ENCODE measurements at places on chromosomes 3 and 15.
A peak's percentile ranks its signal among the peaks of the same experiment; 100 is the strongest.

- peak; percentile 69 for DNase-seq
These were observed 148.6 kb upstream of the NR2F2 start for GRCh38 chr15:96181873-96182301.

GRCh38 chr3:126415661-126416591 lies 21.2 kb downstream of the CFAP100 start:
- no peak for DNase-seq

- peak; percentile 49 for DNase-seq
These were observed at the start of gene UCN2 for GRCh38 chr3:48563382-48563918. UCN2 (minus strand) TSS chr3:48563781; CDS start chr3:48563124, 657 bp downstream.

DNA sequence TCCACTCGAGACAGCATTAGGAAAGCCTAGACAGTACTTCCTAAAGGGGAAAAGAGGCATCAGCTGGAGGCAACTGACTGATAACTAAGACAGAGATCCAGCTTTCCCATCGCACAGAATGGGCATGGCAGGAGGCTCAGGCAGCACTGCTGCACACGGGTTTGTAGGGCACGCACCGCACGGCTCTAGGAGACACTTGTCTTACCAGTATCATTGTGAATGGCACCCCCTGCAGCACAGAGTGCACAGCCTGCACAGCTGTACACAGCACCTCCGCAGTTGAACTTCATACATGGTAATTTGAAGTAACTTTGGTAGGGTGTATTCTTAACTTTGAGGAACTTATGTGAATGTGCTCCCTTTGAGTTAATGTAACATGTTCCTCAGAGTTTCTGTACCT lies 281.6 kb downstream of the PLCL2 start:
- DNase-seq = no peak

DNA sequence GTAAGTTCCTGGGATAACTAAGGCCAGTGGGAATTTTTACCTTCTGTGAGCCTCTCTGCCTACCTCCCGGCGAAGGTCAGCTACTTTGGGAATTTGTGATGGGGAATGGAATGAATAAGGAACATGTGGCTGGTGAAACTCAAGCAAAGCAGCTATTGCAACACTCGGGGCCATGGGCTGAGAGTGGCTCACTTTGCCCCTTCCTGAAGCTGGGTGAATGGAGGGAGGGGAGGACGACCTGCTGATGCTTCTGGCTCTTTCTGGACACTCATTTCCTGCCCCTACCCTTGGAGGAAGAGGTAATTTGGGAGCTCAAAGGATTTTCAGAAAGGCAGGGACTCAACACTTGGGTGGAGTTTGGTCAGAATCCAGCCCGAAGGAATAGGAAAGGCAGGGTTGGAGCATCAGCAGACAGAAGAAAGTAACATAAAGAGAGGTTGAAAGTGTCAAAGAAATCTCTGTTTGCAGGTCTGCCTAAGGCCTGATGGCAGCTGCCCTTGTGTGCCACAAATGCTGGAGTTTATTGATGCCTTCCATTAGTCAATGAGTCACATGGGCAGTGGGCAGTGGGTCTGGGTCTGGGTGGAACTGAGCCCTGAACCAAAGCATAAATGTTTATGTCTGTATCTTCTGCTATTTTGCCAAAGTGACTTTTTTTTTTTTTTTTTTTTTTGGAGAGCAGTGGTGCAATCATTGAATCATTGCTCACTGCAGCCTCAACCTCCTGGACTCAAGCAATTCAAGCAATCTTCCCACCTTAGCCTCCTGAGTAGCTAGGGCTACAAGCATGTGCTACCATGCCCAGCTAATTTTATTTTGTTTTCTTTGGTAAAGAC lies 12.4 kb downstream of the LAMP3 start:
- no peak for DNase-seq

DNA sequence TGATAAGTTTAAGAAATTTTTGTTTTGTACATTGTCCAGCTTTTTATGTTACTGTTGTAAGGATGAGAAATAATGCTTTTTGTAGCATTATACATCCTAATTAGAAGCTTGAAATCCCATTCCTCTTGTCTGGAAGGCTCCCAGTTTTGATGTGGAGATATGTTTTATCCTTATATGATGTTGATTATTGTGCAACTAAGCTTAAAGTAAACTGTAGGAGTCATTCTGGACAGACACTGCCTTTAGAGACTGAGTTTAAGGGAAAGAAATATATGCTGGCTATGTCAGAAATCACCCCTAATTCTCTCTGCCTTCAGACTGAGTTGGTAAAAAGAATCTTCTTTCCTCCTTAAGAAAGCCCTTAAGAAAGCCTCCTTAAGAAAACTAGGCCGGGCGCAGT lies 670.4 kb downstream of the ZPLD1 start:
- DNase-seq = no peak

GRCh38 chr3:176974279-176974678 lies 223.0 kb downstream of the TBL1XR1 start:
- DNase-seq = no peak

DNA sequence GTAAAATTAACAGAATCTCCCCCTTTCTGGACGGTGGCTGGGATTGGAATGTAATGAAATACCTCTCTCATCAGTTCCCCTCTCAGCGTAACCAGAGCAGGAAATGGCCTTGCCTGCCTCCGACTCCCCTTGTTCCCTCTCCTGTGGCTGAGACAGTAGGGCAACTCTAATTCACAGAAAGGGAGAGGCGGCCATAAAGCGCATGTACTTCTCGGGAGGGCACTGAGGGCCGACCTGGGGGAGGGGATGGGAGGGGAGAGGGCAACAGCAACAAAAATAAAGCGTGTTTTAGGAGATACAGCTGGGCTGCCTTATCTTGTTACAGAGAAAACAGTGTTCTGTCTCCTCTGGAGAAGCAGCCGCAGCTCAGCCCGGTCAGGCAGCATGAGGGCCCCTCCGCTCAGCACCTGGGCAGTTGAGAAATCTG lies 783.3 kb upstream of the ARRDC4 start:
- DNase-seq = peak; percentile 4

- no peak for DNase-seq
These were observed at the start of gene PAQR9 for GRCh38 chr3:142963516-142964448. PAQR9 (minus strand) TSS chr3:142963674; CDS start chr3:142963336, 338 bp downstream.

DNA sequence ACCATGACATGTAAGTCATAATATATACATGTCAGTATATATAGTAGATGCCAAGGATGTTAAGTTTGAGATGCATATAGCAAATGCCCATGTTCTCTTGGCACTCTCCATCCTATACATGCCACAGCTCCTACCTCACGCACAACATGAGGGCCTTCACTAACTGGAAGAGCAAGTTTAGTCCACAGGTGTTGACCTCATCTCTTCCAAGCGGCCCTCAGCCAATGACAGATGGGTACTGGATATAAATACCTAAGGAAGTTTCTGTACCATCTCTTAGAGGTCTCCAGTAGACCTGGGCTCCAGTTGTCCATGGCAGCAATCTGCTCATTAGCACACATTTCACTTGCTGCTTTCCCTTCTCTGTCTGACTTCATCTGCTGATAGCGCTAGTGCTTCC lies 43.3 kb upstream of the CMC1 start:
- DNase-seq = no peak

DNA sequence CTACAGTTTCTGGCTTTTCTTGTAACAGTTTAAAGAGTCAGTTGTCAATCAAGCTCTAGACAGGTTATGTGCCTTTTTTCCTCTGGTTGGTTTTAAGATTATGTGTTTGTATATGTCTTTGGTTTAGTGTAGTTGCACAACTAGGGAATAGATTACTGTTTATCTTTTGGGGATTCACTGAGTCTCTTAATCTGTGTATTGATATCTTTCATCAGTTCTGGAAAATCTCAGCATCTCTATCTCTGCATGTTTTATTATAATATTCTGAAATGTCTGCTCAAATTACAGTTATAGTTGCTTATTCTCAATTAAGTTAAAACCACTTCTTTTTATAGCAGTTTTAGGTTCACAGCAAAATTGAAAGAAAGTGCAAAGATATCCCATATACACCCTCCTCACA lies 14.3 kb downstream of the DUT start:
- no peak for DNase-seq

DNA sequence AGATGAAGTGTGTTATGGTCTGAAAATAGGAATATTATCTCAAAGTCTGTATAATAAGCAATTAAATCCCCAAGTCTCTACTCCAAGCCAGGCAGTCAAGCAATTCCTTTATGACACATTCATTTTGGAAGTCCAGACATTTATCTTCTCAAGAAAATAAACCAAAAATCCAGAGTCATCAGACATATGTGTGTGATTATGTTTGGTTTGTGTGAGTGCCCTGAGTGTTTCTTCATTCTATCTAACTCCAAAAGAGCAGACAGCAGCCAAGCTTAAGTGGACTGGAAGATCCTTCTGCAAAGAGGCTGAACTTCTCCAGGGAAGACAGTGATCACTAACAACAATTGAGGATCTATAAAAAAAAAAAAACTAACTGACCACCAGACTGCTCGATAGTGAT lies 239.8 kb downstream of the STAG1 start:
- no peak for DNase-seq

- no peak for DNase-seq
These were observed 242.9 kb downstream of the WNT5A start for GRCh38 chr3:55244247-55244646.

DNA sequence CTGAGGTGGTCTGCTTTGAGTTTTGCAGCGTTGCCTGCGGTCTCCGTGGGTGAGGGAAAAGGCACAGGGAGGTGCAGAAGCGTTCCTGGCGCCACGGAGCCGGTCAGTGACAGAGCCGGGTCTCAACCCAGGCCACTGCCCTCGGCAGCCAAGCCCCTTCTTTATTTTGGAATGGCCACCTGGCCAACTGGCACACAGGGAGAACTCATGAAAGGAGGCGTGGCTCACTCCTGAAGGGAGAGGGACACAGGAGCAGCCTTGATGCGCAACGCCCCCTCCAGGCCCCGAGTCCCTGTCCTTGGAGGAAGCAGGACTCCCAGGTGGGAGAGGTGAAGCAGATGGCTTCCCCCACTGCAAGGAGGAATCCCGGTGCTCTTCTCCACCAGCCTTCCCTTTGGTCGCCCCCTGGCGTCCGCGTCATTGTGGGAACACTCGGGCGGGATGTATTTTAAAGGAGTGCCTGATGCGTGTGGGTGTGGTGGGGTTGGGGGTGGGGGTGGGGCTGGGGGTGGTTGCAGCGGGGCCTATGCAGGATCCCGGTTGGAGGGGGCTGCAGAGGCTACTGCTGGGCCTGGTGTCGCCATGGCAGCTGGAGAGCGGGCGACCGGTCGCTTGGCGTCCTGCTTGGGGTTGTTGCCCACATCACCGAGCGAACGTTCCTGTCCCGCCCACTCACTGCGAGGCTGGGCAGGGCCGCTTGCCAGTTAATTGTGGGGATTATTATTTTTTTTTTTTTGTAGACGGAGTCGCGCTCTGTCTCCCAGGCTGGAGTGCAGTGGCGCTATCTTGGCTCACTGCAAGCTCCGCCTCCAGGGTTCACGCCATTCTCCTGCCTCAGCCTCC lies 32.6 kb downstream of the APBA2 start:
- no peak for DNase-seq

DNA sequence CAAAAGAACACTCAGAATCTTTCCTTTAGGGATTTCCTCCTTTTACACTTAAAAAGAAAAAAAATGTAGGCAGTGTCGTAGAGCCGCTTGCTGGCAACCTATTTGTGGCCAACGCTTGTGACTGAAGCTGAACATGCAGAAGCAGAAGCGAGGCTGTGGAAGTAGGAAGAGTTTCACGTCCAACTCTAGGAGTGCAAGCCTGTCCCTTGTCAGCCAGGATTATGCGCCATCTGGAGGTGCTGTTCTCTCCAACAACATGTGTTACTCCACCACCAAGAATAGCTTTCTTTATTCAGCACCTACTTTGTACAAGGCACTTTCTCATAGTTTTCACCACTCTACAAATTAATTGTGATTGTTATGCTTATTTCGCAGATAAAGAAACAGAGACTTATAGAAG lies 223.2 kb upstream of the LMCD1 start:
- no peak for DNase-seq

DNA sequence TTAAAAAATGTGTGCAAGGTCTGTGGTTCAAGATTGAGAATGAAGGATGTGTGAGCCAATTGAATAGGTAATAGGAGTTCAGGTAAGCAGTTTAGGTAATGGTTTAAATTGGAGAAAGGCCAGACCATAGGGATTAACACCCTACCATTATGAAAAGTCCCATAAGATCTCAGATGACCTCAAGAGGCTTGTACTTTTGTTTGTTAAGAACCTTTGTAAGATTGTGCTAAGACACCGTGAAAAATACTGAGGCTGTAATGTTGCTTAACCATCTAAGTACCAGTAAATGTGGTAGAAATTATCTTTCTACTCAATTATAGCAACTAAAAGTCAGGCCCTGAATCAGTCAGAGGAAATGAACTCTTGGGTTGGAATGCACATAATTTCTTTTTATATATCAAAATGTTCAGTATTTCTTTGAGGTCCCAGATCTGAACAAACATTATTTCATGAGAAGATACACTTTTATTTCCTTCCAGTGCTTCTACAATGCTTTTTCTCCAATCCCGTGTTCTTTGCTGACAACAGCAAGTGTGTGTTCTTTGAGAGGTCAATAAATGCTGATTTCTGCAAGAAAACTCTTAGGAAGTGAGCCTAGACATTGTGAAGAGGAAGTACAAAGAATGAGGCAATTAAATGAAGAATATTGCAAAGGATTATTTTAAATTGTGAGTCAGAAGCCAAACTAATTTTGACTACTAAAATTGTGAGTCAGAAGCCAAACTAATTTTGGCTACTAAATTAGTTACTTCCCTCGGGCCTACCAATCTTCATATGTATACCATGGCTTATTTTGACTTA lies 66.4 kb downstream of the TCF12 start:
- no peak for DNase-seq

DNA sequence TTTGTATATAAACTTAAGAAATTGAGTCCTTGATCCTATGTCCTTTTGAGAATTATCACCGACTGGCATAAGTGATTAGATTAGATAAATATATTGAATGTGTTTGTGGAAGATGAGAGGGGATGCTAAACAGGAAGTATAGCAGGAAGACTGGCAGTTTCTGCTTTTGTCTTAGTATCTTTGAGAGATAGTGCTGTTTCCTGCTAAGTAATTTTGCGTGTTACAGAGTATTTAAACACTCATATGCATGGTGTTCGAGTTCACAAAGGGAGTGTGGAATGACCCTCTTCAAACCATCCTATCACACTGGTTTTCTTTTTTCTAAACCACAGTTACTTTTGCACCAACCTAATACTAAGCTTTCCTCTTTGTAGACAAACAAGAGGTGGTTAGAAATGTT lies 106.0 kb downstream of the KLHL25 start:
- DNase-seq = no peak

Data from brain microvascular endothelial cell (primary cell).